ENCODE measurements at places on chromosomes 3 and 15. TPM values are rescaled to one million over a fixed set of nuclear protein-coding genes. Genes with fewer than 3 reads are reported as not detected.

- DNase-seq: no peak
Measured at GRCh38 chr3:62246094-62246493, 127.3 kb downstream of the FEZF2 start.

GRCh38 chr3:154135511-154136173, 14.5 kb downstream of the ARHGEF26 start:
- no peak for DNase-seq

DNA sequence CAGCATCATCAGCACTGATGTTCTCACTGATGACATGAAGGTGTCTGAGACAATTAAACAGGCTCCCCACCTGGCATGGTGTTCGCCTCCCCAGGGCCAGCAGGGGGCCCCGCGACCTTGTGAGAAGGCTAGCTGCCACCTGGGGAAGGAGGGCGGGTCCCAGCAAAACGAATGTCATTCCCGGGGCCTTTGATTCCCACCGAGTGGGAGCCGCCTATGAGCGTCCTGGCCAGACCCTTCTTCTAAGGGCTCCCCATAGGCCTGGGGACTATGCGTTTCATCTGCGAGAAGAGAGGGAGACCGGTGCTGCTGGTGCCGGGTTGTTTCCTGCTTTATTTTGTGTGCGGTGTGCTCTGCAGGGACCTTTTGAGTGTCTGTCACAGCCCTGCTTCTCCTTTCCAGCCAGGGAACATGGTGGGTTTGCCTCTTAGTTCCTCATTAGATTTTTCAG, 20.5 kb upstream of the MINDY4B start:
- DNase-seq: peak; percentile 82

GRCh38 chr3:131658115-131658514, 155.3 kb upstream of the MRPL3 start:
- peak; percentile 7 for DNase-seq

DNA sequence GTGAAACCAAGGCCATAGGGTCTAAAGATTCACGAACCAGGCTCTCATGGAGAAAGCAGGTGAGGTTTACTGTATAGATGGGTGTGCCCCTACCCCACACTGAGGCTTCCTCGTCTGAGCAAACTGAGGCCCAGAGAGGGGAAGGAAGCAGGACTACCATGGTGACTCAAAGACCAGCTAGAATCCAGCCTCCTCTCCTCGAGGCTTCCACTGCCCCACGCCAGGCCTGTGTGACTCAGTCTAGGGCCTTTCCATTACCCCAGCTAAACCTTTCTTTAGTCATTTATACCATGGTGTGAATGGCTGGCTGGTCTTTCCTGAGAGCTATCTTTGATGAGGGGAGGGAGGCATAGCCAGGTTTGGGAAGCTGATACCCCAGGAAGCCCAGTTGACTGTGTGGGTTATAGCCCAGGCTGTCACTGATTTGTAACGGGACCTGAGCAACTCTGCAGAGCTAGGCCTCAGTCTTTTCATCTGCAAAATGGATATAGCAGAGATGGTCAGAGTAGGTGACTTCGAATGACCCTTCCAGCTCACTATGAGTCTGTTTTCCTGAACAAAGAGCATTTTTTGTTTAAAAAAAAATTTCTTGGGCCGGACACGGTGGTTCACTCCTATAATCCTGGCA, 3.0 kb upstream of the RHO start:
- no peak for DNase-seq

GRCh38 chr3:48619541-48620524, 1.7 kb downstream of the TMEM89 start:
- DNase-seq: no peak

DNA sequence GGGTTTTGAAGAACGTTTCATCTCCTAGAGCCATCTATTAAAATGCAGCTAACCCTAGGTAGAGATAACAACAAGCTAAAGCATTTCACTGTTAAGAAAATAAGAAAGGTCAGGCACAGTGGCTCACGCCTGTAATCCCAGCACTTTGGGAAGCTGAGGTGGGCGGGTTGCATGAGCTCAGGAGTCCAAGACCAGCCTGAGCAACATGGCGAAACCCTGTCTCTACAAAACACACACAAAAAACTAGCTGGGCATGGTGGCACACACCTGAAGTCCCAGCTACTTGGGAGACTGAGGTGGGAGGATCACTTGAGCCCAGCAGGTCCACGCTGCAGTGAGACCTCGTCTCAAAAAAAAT, 5.4 kb upstream of the TBC1D5 start:
- DNase-seq: no peak

DNA sequence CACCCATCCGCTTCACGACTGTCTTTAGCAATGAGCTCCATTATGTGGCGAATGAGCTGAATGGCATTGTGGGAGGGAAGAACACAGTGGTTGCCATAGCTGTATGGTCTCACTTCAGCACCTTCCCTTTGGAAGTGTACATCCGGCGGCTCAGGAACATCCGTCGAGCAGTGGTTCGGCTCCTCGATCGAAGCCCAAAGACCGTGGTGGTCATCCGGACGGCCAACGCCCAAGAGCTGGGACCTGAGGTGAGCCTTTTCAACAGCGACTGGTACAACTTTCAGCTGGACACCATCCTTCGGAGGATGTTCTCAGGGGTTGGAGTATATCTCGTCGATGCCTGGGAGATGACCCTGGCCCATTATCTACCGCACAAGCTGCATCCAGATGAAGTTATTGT, 27.8 kb upstream of the NFKBIZ start:
- no peak for DNase-seq

- DNase-seq: no peak
Measured at GRCh38 chr3:99013777-99014315, 112.4 kb upstream of the DCBLD2 start.

DNA sequence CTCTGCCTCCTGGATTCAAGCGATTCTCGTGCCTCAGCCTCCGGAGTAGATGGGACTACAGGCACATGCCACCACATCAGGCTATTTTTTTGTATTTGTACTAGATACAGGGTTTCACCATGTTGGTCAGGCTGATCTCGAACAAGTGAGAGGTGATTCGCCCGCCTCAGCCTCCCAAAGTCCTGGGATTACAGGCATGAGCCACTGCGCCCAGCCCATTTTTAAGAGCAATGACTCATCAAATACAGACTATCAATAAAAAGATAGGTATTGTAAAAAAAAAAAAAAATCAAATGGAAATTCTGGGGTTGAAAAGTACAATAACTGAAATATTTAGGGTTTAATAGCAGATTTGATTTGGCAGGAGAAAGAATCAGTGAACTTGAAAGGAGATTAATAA, 129.0 kb downstream of the TJP1 start:
- no peak for DNase-seq

DNA sequence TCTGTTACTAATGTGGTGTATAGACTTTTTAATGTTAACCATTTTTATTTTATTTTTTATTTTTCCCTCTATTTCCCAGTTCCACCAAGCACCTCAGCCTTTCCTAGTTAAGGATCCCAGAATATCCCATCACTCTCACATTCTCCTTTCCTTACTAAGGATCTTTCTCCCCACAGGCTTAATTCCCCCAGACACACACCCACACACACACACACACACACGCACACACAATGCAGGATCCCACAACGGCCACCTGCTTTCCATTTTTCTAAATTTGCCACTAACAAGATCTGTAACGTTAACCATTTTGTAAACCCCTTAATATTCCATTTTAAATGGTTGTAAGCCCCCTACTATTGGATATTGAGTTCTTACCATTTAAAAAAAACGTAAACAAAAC, 404.1 kb downstream of the ZIC1 start:
- no peak for DNase-seq

DNA sequence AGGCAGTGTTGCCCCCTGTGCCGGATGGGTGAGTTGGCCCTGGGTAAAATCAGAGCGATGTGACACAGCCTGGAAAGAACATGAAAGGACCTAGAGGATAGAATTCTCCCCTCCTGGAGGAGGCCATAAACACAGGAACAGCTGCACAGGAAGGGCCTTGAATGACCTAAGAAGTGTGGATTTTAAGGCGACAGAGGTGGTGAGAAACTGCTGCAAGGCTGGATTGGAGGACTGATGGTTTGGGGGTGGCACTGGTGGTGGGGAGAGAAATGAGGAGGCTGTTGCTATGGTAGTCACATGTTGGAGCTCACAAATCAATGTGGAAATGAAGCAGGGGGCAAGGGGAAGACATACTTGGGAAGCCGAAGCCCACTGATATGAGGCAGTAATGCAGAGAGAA, 13.8 kb downstream of the XIRP1 start:
- no peak for DNase-seq

GRCh38 chr3:112394003-112394640, 61.2 kb downstream of the CD200 start:
- no peak for DNase-seq

DNA sequence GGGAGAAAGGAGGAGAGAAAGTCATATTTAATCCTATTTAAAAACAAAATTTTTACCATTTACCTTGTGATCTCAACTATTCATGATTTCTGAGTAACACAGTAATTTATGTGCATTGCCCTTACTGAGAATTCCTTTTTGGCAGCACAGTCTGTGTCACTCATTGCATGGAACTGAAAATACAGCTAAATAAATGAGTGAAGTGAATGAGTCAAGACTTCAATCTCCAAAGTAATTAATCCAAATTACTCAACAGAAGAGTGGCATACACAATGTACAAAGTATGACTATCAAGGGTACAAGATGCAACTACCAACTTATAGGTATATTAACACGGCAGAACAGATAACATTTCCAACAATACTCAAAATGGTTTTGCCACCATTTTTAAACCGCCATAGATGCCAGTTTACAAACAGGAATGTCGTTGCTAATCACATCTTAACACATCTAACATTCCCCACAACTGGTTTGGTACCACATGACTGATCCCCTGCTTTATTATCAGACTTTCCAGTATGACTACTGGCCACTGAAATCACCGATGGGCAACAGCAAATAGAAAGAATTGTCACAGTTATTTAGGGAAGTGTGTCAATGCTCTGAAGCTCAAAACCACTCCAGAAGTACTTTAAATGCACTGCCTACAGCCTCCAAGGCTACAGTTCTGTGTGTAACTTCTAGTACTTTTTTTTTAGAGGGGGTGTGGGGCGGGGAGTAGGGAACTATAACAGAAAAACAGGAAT, 410.4 kb downstream of the SHQ1 start:
- DNase-seq: no peak

- no peak for DNase-seq
Measured at GRCh38 chr3:7917443-7918151, 584.0 kb upstream of the LMCD1 start.

GRCh38 chr3:121670676-121671075, 10.0 kb upstream of the HCLS1 start:
- no peak for DNase-seq

DNA sequence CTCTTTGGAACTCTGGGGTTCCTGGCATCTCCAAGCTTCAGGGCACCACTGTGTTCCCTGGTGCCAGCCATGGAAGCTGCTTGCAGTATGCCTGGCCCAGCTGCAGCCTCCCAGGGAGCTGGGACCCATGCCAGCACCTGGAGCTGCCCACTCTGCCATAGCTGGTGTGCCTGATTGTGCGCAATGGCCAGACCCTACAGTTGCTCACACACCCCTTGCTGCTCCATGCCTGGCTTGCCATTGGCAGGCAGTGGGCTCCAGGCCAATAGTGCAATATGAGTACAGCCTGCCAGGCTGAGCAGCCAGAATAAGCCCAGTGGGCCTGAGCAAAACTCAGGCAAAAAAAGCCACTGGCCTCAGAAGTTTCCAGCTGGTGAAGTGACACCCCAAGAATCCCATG, 43.8 kb upstream of the LRRFIP2 start:
- DNase-seq: no peak

- peak; percentile 88 for DNase-seq
Measured at GRCh38 chr15:66619152-66619903, 53.5 kb upstream of the LCTL start.

GRCh38 chr3:36488077-36488789, 107.9 kb downstream of the STAC start:
- DNase-seq: no peak

- DNase-seq: no peak
Measured at GRCh38 chr3:190528706-190529105, 14.8 kb downstream of the IL1RAP start.

GRCh38 chr3:145906301-145906700, 254.7 kb downstream of the PLOD2 start:
- no peak for DNase-seq

DNA sequence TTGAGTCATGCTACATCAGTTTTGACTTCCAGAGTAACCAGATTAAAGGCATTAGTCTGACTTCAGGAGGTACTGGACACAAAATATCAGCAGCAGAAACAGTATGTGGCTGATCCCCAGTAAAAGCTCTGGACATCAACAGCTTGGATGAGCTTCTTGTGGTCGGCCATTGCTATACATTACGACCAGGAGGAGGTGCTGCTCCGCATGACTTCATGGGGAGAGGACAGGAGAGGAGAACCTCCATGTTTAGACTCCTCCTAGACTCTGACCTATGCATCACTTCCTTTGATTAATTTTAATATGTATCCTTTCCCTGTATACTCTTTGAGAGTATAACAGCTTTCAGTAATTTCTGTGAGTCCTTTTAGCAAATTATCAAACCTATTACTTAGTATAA, 285.6 kb upstream of the ARHGEF26 start:
- DNase-seq: no peak

LRRC34 gene
- polyA plus RNA-seq: 0.50 TPM

MCF2L2 gene
- 0.17 TPM for polyA plus RNA-seq

FBN1 gene
- polyA plus RNA-seq: 69.4 TPM

CYP1A1 gene
- 22.6 TPM for polyA plus RNA-seq

KNG1 gene
- 32.3 TPM for polyA plus RNA-seq

SLC51A gene
- polyA plus RNA-seq: 13.9 TPM

EXD1 gene
- polyA plus RNA-seq: not detected

RASGRP1 gene
- polyA plus RNA-seq: 1.3 TPM

MNS1 gene
- 1.1 TPM for polyA plus RNA-seq

PEAK1 gene
- 5.2 TPM for polyA plus RNA-seq

GUCA1C gene
- polyA plus RNA-seq: not detected

MKRN3 gene
- not detected for polyA plus RNA-seq

Measured in hepatocyte (in vitro differentiated cells).